Dorsolateral prefrontal cortex (tissue), 122 donors: ENCODE measurements at places on chromosomes 6 and 20.

DNA sequence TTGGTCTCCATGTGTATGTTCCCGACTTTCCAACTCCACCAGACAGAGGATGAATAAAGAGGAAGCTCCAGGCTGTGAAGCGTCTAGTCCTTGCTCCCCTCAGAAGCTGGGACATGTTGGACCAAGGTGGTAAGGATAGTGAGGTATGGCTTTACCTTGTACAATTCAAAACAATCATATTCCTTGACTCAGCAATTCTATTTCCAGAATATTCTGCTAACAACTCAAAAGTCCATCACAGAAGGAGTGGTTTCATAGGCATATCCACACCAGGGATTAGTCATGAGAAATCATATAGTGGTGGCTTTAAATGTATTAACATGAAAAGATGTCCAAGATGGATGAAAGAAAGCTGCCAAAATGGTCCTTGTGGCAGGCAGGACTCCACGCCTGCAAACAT, 19.8 kb downstream of the FKBP1A start:
- DNase-seq: no peak

DNA sequence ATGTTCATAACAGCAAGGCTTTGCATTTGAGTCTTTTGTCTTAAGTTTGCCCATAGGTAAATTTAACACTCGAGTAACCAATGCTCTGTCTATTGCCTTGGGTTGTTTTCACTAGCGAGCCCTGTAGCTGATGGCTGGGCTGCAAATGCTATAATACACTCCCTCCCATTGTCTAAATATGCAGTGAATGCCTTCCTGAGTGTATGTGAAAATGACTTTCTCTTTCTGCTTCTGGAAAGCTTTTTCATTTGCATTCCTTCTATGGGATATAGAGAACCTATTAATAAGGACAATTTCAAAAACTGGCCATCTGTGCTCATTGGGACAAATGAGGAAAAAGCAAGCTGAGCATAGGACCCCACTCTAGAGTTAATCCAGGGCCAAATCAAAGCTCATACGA, 156.5 kb upstream of the FBXL4 start:
- no peak for DNase-seq

DNA sequence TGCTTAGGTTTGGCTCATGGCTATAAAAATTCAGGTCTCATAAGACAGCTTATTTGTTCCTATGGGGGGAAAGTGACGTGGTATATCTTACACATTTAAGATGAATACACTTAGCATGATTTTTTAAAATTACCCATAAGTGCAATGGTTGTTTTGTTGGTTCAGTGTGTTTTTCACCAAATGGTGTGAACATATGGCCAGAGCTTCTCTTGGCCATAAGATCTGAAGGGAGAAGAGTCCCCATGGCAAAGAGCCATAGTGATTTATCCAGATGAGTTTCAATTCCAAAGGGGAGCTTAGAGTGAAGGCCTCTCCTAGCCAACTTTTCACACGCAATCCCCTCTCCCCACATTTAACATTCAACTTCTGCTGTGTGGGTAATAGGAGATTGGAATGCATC, 107.6 kb downstream of the TMEM242 start:
- no peak for DNase-seq

DNA sequence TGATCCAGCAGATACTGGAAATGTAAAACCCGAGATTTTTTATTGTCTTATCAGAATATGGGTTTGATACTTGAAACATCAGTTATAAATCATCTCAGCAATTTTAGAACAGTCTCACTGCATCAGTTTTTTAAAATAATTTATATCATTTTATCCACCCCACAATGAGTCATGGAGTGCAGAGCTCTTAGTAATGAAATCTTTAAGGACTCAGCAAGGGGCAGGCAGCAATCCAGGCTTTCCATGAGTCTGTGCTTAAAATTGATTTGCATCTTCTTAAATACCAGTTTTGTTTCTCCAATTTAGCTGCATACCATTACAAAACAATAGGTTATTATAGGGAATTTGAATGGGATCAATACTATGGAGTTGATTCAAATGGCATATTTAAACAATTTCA, 832.3 kb downstream of the C6orf118 start:
- no peak for DNase-seq

- no peak for DNase-seq
Measured at GRCh38 chr6:33000055-33000454, 9.3 kb downstream of the HLA-DOA start.

GRCh38 chr6:85923013-85923430, 280.3 kb upstream of the SYNCRIP start:
- DNase-seq: no peak

- DNase-seq: no peak
Measured at GRCh38 chr6:148053209-148053608, 289.4 kb upstream of the SASH1 start.

DNA sequence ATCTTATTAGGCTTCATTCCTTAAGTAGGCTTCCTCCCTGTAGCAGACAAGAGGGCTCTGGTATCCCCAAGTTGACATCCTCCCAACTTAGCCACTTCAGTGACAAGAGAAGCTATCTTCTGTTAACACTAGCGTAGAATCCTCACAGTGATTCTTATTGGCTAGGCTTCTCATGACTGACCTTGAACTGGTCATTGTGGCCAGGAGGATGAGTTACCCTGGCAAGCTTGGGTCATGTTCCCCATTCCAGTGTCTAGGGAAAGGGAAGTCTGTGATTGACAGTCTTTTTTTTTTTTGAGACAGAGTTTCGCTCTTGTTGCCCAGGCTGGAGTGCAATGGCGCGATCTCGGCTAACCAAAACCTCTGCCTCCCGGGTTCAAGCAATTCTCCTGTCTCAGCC, 7.1 kb downstream of the CDKAL1 start:
- DNase-seq: no peak

GRCh38 chr20:52279706-52280105, 88.1 kb upstream of the ZFP64 start:
- DNase-seq: no peak

GRCh38 chr6:45696738-45697137, 318.9 kb downstream of the CLIC5 start:
- DNase-seq: no peak

GRCh38 chr20:16434062-16434664, 139.1 kb downstream of the KIF16B start:
- no peak for DNase-seq

DNA sequence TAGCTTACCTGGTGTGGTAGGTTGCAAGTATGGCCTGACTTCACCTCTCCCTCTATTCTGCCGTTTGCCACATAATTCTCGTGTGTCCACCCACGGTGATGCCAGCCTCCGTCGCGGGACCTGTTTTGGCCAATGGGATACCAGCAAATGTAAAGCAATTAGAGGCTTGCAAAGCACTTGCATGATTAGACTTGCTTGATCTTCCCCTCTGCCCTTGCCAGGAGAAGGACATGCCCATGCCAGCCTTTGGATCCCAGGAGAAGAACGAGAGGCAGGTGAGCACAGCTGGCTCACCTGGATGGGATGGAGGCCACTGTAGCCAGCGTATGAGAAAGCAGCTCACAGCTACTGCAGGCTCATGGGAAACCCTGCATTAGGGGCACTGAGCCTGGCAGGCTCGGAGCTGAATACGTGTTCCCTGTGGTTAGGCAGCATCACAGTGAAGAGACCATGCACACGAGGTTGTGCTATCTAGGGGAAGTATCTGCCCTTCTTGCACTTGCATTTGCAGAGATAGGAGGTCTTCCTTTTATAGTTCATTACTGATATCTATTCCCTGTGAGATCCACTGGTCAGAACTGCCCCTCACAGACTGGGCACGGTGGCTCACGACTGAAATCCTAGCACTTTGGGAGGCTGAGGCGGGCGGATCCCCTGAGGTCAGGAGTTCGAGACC, 62.4 kb downstream of the TMEM242 start:
- DNase-seq: no peak

- DNase-seq: no peak
Measured at GRCh38 chr6:79670789-79671188, 39.7 kb downstream of the SH3BGRL2 start.

DNA sequence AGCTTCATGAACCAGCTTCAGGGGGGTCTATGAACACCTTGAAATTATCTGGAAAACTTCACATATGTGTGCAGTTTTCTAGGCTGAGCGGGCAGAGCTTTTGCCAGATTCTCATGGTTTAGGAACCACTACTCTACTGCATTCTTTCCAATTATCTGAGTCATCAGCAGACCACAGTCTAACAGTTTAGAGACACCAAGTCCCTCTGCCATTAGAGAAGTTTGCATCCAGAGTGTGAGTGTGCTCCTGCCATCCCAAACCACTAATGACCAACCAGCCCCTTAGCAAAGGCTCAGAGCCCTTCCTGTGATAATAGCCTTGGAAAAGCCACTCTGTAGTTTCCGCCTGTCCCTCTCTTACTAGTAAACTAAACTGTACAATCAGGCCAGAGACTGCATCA, 96.8 kb downstream of the PHACTR1 start:
- no peak for DNase-seq

DNA sequence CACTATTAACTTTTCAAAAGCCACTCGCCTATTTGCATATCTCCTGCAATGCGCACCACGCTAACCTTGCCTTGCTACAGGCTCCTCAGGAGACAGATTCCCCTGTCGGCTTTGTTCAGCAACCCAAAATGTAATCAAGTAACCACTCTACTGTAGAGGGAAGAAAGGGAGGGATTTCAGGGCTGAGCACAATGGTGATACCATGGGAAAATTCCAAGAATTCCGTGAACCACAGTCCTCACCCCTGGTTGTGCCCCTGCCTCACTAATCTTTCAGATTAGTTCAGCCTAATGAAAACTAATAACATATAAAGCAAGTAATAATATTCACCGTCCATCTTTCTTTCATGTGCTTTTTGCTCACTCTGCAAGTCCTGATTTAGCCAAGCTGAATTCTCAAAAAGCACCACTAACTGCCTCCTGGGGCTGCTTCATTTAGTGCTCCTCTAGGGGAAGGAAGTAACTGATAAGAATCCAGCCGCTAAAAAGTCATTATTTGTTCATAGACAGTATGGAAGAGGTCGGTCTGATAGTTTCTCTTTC, 6.6 kb downstream of the CITED2 start:
- DNase-seq: no peak

- no peak for DNase-seq
Measured at GRCh38 chr20:51884561-51884960, 82.2 kb upstream of the SALL4 start.

GRCh38 chr20:40769677-40770285, 80.7 kb upstream of the MAFB start:
- DNase-seq: no peak

DNA sequence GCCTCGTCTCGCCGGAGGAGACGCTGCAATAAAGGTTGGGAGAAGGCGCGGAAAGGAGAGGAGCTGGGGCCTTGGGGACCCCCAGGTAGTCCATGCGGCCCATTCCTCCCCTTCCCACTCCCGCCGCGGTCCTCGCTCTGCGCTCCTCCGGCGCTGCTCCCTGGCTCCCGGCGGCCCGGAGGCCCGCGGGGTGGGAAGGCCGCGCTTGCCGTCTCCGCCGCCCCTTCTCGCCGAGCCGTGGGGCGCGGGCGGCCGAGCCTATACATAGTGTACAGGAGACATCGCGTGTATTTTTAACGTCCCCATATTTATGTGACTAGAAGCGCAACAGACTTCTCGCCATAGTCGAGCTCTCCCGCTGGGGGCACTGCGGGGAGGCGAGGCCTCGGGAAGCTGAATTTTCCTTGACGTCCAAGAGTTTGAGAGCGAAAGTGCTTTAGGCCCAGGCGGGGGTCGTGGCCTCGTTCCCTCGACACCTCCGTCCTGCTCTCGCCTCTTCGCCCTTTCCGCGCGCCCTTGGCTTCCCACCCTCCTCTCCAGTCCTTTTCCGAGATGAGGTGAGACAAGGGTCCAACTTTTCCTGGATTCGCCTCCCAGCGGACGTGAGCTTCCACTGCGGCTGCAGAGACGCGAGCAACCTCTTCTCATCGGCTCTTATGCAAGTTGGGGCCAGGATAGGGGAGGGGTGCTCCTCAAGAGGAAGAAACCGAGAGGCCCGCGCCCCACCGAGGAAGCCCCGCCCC, 29.0 kb downstream of the SLC12A5 start:
- no peak for DNase-seq

DNA sequence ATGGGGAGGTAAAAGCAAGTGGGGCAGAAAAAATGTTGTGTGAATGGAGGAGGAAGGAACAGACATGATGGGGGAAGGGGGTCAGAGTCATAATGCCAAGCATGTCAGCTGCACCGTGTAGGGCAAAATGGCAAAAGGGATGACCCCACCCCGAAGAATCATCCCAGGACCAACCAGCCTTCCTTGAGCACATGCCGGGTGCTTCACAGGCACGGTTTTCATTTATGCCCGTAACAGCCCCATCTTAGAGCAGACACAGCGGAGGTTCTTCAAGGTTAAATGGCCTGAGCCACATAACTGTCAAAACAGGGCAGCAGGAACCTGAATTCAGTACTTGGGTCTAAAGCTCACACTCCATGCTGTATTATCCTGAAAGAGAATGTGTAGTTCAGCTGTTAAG, 322.2 kb downstream of the ZFAND3 start:
- DNase-seq: no peak

GRCh38 chr6:3882866-3883265, 33.7 kb downstream of the FAM50B start:
- no peak for DNase-seq

DNA sequence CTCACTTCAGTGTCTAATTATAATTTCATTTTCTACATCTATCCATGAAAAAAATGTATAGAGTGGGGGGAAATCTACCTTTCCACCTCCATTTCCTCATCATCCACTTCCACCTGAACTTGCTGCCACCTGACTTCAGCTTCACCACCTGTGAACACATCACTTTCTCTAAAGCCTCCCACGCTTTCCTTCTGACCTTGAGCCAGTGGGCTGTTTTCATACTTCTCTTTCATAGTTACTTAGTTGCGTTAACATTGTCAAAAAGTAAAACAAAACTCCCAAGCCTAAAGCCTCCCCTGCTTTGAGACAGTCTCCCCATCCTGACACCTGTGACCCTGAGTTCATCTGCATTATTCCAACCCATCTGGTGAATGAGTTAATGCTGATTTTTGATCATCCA, 47.3 kb downstream of the KLHL31 start:
- DNase-seq: no peak

DNA sequence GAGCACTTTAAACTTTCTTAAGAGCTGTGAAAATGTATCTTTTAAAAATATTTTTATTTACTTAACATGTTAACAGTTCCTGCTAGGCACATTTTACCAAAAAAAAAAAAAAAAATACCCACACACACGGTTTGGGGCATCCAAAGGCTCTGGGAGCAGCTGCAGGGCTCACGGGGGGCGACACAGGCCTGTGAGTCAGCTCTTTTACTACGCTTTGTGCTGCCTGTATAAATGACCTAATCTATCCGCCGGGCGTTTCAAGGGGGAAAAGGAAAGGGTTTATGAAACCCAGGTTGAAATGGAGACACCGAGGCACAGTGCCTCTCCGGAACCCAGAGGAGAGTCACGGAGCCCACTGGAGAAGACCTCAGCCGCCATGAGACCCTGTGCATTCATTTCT, 40.4 kb downstream of the DLL1 start:
- DNase-seq: no peak
